Activated CD4-positive, alpha-beta memory T cell treated with anti-CD3 and anti-CD28 coated beads for 36 hours (primary cell): ENCODE measurements at places on chromosomes 12 and 14. TPM values are rescaled to one million over a fixed set of nuclear protein-coding genes. Genes with fewer than 3 reads are reported as not detected.

The KRT79 gene
- not detected for total RNA-seq

The FGF23 gene
- total RNA-seq, result not detected

The NGB gene
- not detected for total RNA-seq

The LTB4R2 gene
- total RNA-seq, result 9.4 TPM

DNA sequence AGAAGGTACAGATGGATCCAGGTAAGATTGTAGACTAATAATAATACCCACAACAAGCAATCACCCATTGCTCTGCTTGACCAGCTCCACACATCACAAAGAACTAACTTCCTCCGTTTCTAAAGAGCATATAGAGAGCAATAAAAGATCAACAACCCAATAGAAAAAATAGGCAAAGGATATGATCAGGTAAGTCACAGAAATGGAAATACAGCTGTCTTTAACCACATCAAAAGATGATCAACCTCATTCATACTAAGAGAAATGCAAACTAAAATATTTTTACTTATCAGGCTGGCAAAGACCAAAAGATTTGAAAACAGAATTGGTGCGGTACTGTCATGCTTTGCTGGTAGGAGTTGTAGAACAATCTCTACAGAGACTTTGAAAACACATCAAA, 8.9 kb downstream of the C2CD5 start:
- H3K27me3 ChIP-seq, result no peaks in the 10 kb centered on the region
- no peak overlapping the region for H3K27ac ChIP-seq

- DNase-seq, result no peak
- peaks cover 23% of the 10 kb centered on the region for H3K4me1 ChIP-seq
- H3K4me3 ChIP-seq, result no peak overlapping the region
- H3K27me3 ChIP-seq, result peaks cover 3% of the 10 kb centered on the region
Measured at GRCh38 chr12:101859664-101860607, 17.4 kb upstream of the DRAM1 start.

DNA sequence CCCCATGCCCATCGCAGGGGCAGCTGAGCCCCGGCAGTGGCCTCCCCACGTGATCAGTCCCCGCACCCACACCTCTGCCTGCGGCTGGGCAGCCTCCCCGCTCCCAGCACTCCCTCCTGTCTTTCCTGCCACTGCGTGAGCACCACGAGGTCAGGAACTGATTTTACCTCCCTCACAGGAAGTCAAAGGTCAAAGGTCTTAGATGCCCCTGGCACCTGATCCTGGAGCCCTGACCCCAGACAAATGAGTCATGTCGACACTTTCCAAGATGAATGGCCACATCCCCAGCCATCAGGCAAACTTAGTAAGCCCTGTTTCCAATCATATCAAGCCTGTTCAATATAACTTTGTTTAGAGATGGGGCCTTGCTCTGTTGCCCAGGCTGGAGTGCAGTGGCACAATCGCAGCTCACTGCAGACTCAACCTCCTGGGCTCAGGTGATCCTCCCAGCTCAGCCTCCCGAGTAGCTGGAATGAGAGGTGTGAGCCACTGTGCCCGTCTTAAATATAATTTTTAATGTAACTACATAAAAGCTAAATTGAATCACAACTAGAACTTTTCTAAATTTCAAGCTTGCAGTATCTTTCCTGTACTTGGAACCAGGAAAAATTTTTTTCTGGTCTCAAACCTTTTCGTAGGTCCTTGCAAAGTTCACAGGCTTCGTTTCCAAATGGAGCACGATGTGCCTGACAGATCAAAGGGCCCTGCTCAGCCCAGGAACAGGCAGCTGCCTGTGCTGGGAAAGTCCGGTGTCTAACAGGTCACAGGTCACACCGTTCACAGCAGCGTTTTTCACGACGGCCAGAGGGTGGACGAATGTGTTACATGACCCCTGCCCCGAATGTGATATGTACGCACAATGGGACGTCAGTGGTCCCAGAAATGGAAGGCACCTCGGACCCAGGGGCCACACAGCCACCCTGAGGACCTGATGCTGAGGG, 1.9 kb downstream of the LRCOL1 start:
- H3K4me3 ChIP-seq, result no peak overlapping the region
- H3K36me3 ChIP-seq, result no peaks in the 10 kb centered on the region
- no peak overlapping the region for H3K27ac ChIP-seq
- peaks cover 44% of the 10 kb centered on the region for H3K27me3 ChIP-seq
- DNase-seq, result no peak

DNA sequence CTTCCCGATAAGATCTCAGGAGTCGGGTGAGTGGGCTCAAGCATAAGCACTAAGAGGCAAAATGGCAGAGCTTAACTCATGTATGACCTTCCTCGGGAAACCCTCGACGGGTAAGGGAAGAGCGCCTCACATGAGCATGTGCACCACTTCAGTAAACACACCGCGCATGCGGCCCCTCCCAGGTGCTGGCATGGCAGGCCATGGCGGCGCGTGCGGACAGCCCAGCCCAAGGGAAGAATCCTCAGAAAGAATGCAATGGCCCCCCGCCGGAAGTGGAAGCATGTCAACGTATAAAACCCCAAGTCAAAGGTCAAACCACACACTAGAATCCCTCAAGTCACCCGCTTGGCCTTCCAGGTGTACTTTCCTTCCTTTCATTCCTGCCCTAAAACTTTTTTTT, 6.6 kb upstream of the TNFAIP2 start:
- no peak for DNase-seq
- peaks cover 3% of the 10 kb centered on the region for H3K4me1 ChIP-seq
- H3K4me3 ChIP-seq, result no peak overlapping the region
- H3K27me3 ChIP-seq, result peaks cover 12% of the 10 kb centered on the region
- H3K27ac ChIP-seq, result no peak overlapping the region

DNA sequence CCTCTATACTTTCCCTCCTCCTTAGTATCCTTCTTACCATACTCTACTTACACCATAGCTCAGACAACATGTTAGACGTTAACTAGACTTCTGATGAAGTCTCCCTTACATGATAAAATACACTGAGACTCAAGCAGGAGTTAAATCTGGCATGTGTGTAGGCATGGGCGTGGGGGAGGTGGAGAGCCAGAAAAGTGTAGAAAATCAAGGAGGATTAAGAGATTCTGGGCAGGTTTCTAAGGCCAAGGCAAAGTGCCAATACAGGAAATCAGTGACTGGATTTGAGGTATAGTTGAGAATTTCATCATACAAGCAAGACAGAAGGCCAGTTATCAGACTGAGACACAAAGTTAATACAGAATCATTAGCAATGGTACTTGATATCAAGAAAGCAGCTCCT, 37.4 kb downstream of the EPS8 start:
- no peaks in the 10 kb centered on the region for H3K27me3 ChIP-seq
- no peaks in the 10 kb centered on the region for H3K4me1 ChIP-seq
- DNase-seq, result no peak
- H3K4me3 ChIP-seq, result no peak overlapping the region
- no peaks in the 10 kb centered on the region for H3K36me3 ChIP-seq

- H3K4me1 ChIP-seq, result no peaks in the 10 kb centered on the region
- no peak overlapping the region for H3K4me3 ChIP-seq
- DNase-seq, result no peak
- H3K27me3 ChIP-seq, result peaks cover 5% of the 10 kb centered on the region
- no peak overlapping the region for H3K27ac ChIP-seq
Measured at GRCh38 chr14:24881116-24881893, 168.6 kb downstream of the STXBP6 start.

DNA sequence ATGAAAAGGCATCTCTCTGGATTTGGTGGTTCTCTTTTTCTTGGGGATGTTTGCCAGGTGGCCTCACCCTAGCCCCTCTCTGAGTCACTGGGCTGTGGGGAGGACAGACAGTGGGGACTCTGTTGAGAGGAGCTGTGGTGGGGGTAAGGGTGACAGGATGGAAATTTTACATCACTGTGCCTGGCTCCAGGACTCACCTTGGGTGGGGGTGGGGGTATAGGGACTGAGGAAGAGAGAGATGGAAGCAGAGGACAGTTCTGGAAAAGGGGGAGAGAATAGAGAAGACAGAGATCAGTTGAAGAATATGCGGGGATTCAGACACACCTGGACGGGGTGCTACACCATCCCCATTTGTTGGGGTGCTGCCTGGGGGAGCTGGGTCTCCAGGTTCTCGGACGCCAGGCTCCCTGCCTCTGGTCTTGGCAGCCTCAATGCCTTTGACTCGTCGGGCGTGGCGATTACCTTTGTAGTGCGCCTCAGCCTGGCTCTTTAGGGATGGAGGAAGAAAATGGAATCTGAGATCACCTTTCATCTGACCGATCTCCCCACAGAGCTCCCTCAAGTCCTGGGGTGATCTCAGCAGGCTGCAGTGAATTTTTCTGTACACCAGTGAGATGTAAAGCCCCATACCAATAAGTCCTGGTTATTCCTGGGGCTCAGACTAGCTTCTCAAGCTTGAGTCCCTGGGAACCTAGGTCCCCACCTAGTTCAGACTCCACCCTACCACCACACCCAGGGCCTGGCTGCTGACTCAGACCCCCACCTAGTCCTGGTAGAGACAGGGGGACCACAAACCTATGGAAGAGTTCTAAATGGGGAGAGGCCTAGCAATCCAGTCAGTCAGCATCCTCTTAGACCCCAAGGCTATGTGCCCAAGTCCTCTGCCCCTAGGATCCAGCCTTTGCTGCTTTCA, 9.6 kb upstream of the GPR84 start:
- H3K27me3 ChIP-seq, result peaks cover 3% of the 10 kb centered on the region
- no peak overlapping the region for H3K27ac ChIP-seq
- peak; percentile 35 for DNase-seq
- no peaks in the 10 kb centered on the region for H3K36me3 ChIP-seq

GRCh38 chr14:32693114-32693513, 245.6 kb upstream of the NPAS3 start:
- no peaks in the 10 kb centered on the region for H3K4me1 ChIP-seq
- no peaks in the 10 kb centered on the region for H3K27me3 ChIP-seq
- no peaks in the 10 kb centered on the region for H3K36me3 ChIP-seq
- no peak for DNase-seq
- no peak overlapping the region for H3K4me3 ChIP-seq

DNA sequence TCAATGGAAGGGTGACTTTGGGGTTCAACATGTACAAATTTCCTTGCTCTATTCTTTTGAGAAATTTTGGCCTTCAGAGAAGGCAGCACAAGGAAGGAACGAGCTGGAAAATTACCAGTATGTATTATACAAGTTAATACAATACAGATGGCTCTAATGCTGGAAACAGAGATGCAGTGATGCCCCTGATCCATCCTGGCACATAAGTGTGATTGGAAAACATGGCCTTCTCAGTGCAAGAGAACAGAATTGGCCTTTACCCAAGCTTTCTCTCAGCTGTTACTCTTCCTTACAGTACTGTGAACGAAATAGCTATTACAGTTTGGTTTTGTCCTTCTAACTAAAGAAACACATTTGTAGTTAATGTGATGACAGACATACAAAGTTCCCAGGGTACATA, 102.5 kb upstream of the GPHB5 start:
- H3K27ac ChIP-seq, result no peak overlapping the region
- H3K36me3 ChIP-seq, result peaks cover 18% of the 10 kb centered on the region
- no peaks in the 10 kb centered on the region for H3K4me1 ChIP-seq

DNA sequence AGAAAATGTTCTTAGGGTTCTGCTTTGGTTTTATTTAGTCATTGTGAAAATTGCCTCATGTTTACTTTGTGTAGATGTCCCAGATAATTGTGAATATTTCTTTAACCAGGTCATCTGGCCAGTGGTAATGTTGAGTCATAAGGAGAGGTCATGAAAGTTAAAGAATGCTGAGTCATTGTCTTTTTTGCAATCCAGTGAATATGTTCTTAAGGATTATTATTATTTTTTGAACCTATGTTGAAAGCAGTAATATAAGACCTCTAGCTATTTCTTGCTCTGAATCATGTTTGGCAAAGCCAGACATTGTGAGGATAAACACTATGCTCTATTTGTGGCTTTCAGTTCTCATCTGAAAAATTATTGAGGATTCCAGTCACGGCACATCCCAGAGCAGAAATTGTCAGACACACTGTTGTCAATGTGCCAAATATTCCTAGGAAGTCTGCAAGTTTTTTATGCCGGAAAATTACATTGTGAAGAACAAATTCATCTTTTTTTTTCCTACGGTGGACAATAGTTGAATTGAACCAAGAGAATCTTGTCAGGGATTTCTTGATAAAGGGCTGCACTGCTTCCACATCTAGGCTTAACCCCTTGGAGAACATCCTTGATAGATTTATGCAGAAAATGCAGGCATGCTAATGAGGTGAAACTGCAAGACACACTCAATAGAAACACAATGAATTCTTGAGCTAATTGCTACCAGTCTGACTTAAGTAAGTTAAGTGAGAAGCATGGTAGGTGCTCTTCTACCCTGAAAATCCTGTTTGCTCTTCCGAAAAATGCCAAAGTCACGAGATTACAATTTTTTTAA, 369.6 kb downstream of the ATP23 start:
- no peak overlapping the region for H3K4me3 ChIP-seq
- no peaks in the 10 kb centered on the region for H3K4me1 ChIP-seq
- no peaks in the 10 kb centered on the region for H3K36me3 ChIP-seq
- no peak overlapping the region for H3K27ac ChIP-seq

GRCh38 chr12:116916714-116917114, 6.0 kb downstream of the FBXW8 start:
- H3K27ac ChIP-seq, result peak overlapping the region; percentile 50
- H3K4me1 ChIP-seq, result peaks cover 37% of the 10 kb centered on the region
- DNase-seq, result peak; percentile 58
- H3K4me3 ChIP-seq, result no peak overlapping the region
- H3K27me3 ChIP-seq, result peaks cover 2% of the 10 kb centered on the region

GRCh38 chr12:71219224-71219623, 61.4 kb upstream of the TSPAN8 start:
- no peaks in the 10 kb centered on the region for H3K4me1 ChIP-seq
- H3K4me3 ChIP-seq, result no peak overlapping the region
- no peak overlapping the region for H3K27ac ChIP-seq
- H3K27me3 ChIP-seq, result no peaks in the 10 kb centered on the region
- DNase-seq, result no peak
- H3K36me3 ChIP-seq, result no peaks in the 10 kb centered on the region

The HSPA2 gene
- total RNA-seq, result 6.7 TPM

DNA sequence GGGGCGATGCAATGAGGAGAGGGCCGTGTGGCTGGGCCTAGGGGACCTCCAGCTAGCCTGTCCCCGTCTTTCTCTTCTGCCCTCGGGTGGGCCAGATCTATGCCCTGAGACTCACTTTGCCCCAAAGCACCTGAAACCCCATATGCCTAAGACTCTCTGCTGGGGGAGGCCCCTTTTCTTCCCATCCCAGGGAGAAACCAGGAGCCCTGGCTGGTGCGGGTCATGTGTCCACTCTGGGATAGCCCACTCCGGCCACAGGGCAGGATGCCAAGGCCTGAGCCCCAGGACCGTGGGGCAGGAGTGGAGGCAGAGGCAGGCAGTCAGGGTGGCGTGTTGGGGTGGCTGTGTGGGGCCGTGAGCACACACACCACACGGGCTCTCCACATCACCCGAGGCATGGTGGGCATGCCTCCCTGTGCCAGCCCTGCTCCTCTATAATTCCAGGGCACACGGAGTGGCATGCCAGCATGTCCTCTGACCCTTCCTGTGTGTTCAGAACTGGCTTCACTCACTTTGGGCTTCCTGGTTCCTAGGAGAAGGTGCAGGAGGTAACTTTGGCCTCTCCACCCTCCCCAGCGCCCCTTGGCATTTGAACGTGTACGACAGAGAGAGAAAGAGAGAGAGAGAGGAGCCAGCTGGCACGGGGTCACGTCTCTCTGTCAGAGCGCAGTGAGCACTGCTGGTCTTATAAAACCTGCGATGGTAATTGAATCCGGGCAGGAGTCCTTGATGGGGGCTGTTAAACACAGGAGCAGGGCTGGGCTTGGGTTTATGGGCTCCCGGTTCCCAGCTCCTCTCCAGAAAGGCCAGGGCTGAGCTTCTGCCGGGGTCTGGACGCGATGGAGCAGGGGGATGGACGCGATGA, 144.2 kb downstream of the KIF26A start:
- no peak overlapping the region for H3K27ac ChIP-seq
- no peak for DNase-seq
- H3K36me3 ChIP-seq, result no peaks in the 10 kb centered on the region
- no peak overlapping the region for H3K4me3 ChIP-seq
- H3K4me1 ChIP-seq, result no peaks in the 10 kb centered on the region
- H3K27me3 ChIP-seq, result peaks cover 5% of the 10 kb centered on the region

The A2M gene
- not detected for total RNA-seq
